ENCODE measurements at places on chromosomes 3 and 15.

GRCh38 chr15:56992725-56993124 lies 74.3 kb downstream of the TCF12 start:
- no peak for DNase-seq

GRCh38 chr3:115698851-115699591 lies 75.7 kb downstream of the GAP43 start:
- peak; percentile 70 for DNase-seq

DNA sequence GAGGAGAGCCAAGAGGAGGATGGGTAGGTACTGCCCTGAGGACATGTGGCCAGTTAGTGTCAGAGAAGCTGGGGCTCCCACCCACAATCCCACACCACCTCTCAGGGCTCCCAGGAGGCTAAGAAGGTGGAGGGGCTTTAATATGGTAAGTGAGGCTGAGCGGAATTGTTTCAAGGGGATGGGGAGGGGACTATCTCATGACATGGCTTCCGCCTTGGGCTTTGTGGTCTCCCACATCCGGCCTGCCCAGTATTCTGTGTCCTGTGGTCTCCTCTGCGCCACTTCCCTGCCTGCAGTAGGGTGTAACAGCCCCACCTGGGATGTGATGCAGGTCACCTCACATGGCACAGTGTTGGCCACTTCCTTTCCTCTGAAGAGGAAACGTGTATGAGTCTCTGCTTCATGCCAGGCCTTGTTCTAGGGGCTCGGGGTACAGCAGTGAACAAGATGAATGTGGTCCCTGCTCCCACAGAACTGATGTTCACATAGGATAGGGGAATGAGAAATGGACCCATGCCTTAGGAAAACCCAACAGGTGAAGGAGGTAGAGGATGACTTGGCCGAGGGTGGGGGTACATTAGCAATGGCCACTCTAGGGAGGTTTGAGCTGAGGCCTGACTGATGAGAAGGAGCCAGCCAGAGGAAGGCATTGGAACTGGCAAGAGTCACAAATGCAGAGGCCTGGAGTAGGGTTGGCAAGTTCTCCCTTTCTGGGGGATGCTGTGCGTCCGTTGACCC lies 3.2 kb downstream of the NEIL1 start:
- no peak for DNase-seq

- DNase-seq = peak; percentile 9
These were observed 162.5 kb upstream of the BFSP2 start for GRCh38 chr3:133237380-133237779.

GRCh38 chr3:143750841-143751240 lies 97.4 kb downstream of the SLC9A9 start:
- DNase-seq = no peak

DNA sequence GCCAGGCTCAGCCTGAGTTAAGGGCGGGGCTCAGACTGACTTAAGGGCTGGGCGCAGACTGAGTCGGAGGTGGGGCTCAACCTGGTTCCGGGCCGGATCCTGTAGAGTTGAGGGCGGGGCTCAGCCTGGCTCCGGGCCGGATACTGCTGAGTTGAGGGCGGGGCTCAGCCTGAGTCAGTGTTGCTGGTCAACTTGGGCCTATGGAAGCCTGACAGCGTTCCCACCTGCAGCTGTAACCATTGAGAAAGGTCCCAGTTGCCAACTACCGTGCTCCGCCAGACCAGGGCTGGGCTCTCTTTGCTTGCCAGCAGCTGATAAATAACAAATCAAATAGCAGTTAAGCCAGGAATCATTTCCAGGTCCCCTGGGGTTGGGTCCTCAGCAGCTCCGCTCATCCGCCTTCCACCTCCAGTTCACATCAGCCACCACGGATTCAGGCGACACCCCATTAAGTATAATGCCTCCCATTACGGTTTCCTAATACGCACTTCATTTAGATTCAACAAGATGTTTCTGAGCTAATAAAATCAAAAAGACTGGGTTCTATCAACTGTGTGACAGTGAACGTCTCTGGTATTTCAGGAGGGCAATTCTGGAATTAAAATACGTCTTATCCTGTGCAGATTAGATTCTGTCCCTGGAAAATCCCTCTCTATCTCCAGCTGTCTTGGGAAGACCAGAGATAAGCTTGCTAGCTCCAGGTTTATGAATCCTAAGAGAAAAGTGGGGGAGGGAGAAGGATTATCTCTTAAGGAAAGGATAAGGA lies 7.3 kb downstream of the GRIP2 start:
- DNase-seq = no peak

GRCh38 chr15:63401078-63401477 lies 19.4 kb upstream of the CA12 start:
- no peak for DNase-seq

Data from fibroblast of skin of right biceps (primary cell).